ENCODE measurements at places on chromosomes 16 and 17.

GRCh38 chr17:81075307-81075706 is 40.4 kb downstream of the BAIAP2 start:
- no peak for DNase-seq

GRCh38 chr17:74860229-74860871 is 665 bp upstream of the GRIN2C start:
- no peak for DNase-seq

DNA sequence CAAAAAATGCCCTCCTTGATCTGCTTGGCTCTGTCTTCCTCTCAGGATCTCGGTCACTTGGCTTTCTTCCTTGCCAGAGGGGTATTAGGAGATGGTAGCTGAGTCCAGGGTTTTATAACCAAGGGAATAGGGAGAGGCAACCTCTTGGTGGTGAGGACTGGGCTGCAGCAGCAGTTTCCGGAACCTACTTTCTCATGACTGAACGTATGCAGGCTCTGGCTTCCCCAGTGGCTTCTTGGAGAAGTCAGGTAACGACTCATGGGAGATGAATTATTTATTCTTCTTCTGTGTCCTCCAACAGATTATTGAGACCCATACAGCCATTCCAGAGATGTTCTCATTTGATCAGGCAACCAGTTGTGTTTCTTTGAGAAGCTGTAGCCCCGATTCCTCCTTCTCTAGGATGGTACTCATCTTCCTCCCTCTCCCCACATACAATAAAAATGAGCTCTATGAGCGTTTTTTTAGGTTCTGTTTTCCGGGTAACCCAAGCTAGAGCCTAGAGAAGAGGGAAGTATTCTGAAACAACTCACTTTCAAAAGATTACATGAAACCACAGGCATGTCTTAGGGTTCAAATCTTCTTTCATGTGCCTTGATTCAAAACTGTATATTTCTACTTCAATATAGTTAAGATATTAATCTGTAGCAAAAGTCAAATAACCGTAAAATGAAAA is 22.3 kb upstream of the DHX40 start:
- no peak for DNase-seq

- no peak for DNase-seq
These were observed 51.1 kb downstream of the SRL start for GRCh38 chr16:4190712-4191333.

GRCh38 chr17:70369391-70369790 is 200.1 kb downstream of the KCNJ2 start:
- DNase-seq: no peak

DNA sequence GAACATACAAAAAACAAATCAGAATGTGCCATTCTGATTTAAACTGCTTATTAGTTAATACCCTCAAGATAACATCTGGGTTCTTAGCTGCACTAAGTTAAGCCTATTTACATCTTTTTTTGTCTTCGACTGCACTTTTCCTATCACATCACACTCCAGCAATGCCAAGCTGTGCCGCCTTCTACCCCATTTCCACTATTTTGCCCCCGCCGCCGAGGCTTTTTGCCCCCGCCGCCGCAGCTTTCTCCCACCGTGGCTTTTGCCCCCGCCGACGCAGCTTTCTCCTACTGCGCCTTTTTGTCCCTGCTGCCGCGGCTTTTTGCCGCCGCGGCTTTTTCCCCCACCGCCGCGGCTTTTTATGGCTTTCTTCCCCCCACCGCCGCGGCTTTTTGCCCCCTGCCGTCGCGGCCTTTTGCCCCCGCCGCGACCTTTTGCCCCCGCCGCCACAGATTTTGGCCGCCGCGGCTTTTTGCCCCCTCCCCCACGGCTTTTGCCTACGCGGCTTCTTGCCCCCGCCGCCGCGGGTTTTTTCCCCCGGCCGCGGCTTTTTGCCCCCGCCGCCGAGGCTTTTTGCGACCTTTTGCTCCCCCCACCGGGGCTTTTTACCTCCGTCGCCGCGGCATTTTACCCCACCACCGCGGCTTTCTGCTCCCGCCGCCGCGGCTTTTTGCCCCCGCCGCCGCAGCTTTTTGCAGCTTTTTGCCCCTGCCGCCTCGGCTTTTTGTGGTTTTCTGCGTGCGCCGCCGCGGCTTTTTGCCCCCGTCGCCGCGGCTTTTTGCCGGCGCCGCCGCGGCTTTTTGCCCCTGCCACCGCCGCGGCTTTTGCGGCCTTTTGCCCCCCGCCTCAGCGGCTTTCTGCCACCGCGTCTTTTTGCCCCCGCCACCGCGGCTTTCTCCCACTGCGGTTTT is 331.4 kb upstream of the WSB1 start:
- DNase-seq: no peak

DNA sequence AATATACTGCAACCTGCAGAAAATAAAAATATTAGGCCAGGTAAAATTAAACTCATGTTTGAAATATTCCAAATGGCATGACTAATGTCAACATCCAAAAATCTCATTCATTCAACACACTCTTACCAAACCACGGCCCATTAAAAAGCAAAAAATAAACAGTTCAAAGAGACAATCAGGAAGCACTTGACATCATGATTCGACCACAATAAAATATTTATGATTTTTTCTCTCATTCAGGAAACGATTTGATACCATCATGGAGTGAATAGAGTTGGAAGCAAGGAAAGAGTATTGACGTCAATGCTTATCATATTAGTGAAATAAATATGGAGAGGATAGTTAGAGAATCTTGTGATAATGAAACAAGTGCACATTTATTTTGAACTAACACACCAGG is 354.1 kb downstream of the KCNJ2 start:
- DNase-seq: peak; percentile 4

DNA sequence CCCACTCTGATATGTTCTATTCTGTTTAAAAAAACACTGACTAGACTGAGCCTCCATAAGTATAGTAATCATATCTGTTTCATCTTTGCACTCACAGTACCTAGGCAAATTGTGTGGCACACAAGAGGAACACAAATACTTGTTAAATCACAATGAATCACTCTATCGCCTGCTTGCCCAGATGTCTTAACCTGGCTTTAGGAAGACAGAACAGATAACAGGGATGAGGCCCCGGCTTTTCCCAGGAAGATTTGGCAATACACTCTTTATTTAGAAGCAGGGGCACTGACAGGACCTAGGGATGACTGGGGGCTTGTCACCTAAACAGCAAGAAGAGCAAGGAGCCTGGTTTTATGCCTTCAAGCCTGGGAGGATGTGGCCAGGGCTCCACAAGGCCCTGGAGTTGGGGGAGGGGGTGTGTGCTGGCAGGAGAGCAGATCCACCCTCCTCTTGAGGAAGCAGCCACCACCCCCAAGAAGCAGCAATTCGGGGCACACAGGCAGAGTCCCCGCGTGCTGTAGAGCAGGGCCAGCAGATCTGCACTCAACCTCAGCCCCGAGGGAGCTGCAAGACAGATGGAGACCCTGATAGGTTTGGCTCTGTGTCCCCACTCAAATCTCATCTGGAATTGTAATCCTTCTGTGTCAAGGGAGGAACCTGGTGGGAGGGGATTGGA is 41.0 kb upstream of the KSR1 start:
- no peak for DNase-seq

DNA sequence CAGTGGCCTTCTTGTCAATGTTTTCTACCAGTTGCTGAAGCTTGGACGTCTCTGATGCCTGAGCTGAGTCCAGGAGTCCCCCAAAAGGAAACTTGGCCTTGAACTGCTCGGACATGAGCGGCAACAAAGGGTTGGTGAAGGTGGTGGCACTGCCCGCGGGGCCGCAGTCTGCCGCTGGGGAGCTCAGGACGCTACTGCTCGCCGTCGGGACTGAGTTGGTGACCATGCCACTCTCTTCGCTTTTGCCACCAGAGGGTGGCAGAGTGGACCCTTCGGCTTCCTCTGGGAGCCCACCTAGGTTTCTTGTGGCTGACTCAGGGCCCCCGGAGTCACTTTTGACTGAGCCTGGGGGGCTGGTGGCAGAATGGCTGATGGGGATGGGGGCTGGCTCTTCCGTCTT is 11.0 kb downstream of the SALL1 start:
- DNase-seq: no peak

DNA sequence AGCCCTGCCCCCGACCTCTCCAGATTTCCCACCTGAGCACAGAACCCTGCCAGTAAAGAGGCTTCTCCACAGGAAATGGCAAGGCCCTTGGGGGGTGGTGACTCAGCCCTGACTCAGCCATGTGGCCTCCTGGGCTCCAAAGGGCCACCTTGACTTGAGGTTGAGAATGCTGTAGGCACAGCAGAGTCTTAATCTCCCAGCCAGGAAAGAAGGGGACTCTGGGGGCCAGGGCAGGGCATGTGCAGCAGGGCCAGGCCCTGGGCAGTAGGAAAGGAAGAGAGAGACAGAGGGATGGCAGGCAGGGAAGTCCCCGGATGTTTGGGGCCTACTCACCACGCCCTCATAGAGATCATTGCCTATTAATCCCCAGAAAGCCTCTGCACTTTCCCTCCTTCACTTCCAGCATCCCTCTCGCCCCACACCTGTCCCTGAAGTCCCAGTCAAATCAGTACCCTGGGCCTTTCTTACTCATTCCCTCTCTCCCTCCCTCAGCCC is 4.8 kb upstream of the ITGA3 start:
- no peak for DNase-seq

DNA sequence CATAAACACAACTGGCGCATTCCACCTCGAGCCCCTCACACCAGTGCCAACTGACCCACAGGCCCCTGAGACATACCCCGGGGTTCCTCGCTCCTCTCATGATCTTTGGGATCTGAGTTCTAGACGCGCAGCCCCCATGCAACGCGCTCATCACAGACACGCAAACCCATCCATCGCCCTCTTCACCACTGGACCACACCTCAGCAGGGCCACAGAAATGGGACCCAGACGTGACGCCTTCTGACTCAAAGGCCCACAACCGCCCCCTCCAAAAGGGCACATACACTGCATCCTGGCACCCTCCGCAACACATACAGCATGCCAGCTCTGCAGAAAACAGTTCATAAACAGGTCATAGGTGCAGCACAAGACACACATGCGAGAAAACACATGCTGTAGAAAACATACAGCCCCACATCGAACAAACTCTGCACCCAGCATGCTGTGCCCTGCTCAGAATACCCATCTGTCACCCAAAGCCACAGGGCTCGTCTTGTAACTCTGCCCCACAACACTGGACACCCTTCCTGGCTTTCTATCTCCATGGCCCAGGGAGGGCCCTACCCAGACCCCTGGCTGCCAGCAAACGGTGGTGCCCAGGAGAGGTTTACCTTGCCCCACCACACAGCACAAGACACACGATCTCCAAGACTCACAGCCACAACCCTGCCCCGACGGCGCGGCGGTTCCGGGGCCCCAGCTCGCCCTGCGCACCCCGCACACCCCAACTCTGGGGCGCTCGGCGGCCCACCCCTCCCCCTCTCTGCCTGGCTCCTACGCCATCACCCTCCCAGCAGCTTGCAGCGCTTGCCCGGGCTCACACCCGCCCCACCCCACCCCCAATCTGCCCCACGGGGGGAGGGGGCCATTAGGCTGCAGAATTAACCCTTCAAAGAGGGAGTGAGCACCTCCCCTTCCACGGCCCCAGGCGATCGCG is 887 bp downstream of the ZBTB4 start:
- DNase-seq: no peak

- no peak for DNase-seq
These were observed 14.8 kb upstream of the TRAP1 start for GRCh38 chr16:3732171-3732570.

DNA sequence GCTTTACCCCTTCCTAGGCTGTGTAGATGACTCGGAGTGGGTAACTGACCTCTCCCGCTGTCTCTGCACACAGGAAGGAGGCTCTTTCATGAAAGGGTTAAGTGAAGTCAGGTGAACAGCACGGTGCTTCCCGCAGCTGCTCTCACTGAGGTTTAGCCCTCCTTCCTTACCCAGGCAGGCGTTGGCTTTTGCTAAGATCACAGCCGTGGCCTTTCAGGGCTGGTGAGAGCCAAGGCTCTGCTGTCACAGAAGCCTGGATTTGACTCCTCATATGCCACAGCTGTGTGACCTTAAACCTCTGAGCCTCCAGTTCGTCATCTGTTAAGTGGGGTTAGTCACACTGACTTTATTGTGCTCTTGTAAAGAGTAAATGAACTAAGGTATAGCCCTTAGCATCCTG is 90.9 kb upstream of the PLCG2 start:
- DNase-seq: no peak

GRCh38 chr17:75084039-75084660 is 3.6 kb upstream of the SLC16A5 start:
- no peak for DNase-seq

GRCh38 chr17:18362698-18363100 is 651 bp downstream of the SHMT1 start:
- DNase-seq: no peak

- no peak for DNase-seq
These were observed 80.8 kb upstream of the NOL11 start for GRCh38 chr17:67636834-67637520.

- DNase-seq: peak; percentile 57
These were observed 93.3 kb downstream of the MYO1D start for GRCh38 chr17:32783602-32784001.

DNA sequence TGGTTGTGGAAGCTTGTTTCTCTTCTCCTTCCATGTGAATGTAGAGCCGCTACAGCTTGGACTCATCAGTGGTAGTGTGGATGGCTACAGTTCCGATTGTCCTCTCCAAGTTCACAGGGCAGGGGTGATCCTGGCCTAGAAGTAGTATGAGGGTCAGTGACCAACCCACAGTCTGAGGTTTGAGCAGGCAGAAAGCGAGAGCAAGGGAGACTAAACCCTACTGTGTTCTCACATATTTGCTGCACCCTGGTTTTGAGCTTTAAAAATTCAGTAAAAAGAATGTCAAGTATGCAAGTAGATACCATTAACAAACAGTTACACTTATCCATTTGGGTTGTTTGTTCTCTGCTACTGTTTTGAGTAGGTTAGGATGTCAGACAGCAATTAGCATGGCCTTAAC is 148.9 kb downstream of the MRTFB start:
- no peak for DNase-seq

DNA sequence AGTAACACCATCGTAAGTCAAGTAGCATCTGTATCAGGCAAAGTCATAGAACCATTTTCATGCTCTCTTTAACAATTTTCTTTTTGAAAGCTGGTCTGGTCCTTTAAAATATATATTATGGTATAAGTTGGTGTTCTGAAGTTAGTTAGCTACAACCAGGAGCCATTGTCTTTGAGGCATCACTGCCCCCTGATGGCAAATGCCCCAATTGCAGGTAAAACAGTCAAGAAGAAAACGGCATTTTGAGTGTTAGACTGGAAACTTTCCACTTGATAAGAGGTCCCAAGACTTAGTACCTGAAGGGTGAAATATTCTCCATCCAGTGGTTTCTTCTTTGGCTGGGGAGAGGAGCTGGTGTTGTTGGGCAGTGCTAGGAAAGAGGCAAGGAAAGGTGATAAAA is 14.1 kb downstream of the TP53 start:
- DNase-seq: no peak

Measured in NCI-H748 treated with DMSO at 0.1 percent for 48 hours (cell line).